GM12892 (cell line): ENCODE measurements at places on chromosomes 3 and 15.

GRCh38 chr3:177491296-177492032, 294.2 kb upstream of the TBL1XR1 start:
- no peak for DNase-seq

DNA sequence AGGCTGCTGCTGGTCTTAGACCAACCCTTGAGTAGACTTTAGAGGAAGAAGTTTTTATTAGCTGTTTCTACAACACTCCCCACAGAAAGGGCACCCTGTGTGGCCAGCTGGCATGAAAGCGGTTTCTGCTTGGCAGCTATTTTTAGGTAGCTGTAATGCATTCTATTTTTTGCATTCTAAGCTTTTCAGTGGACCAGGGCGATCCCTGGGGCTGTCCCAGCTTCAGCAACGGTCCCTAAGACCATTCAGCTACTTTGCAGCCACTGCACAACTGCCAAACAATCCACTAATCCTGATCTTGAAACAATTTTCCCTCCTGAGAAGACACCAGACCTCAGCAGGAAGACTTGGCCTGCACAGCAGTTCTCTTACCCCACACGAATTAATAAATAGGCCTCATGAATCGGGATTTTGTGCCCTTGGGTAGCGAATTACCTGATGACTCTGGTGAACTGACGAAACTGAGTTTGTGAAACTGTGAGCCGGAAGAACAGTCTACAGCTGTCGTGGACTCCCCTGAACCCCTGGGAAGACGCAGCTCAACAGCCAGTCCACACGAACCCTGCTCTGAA, 14.6 kb upstream of the TFRC start:
- no peak for DNase-seq

- no peak for DNase-seq
Observed at GRCh38 chr3:150077581-150078247, 107.0 kb upstream of the PFN2 start.

DNA sequence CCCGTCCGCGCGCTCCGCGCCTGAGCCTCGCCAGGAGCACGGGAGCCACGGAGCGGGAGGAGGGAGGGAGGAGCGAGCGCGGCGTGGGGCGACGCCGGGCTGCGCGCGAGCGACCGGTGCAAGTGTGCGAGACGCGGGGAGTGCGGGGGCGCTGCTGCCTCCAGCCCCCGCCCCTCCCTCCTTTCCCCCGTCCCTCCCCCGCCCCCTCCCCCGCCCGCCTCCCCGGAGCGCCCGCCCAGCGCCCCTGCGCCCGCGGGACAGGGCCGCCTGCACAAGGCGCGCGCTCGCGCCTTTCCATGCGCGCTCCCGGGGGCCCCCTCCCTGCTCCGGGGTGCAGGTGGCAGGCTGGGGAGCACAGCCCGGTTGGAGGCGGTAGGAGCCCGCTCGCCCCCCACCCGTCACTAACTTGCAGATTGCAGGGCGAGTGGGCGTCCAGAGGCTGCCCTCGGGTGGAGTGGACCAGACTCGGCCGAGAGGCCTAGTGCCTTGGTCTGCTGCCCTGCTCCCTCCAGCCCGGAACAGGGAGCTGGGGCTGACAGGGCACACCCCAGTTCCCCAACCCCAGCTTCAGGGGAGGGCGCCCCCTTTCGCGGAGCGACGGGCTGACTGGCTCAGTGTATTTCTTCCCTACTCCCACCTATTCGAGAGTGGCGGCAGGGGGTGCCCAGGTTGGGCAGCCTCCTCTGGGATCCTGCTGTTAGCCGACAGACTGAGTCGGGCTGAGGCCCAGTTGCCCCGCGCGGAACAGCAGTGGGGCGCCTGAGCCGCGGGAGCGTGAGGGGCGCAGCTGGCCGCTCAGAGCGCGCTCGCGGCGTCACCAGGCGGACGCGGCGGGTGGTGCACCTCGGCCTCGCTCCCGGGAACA, at the start of gene WNT7A:
Gene WNT7A (minus strand): TSS at position 126 of the 865 bp plus-strand sequence. CDS start 255 bp downstream, outside the sequence.
- DNase-seq, result peak; percentile 45

DNA sequence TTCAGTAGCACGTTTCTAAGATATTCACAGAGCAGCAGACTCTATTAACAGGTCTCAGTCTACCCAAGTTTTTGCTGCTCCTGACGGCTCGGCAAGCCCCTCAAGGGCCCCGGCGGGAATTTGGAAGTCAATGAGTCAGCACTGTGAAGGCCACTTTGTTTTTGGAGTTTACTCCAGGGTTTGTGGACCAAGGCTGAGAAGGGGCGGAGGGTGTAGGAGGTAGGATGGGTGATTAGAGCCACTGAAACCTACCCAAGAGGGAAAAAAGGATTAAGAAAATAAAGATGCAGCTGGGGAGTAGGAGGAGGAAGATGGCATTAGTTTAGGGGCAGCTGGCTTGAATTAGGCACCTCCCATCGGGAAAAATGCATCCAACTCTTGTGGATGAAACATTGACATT, 87.6 kb downstream of the BDH1 start:
- DNase-seq, result no peak

- DNase-seq, result no peak
Observed at GRCh38 chr3:99484871-99485270, 153.5 kb upstream of the COL8A1 start.

DNA sequence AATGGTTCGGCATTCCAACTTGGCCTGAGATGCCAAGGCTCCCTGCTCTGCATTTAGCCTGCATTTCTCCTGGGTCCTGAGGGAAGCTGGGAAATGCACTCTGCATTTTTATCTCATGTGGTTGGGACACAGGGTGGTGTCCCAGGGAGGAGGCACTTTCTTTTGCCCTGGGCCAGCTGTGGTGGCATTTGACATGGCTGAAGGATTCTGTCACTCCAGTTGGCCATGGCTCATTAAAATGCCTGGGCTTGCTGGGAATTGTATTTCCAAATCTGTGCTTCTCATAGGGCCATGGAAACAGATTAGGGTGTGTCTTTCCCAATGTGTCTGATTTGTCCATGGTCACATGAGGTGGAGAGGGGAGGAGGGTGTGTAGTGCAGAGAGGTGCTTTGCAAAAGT, 128.3 kb upstream of the RGMA start:
- no peak for DNase-seq

DNA sequence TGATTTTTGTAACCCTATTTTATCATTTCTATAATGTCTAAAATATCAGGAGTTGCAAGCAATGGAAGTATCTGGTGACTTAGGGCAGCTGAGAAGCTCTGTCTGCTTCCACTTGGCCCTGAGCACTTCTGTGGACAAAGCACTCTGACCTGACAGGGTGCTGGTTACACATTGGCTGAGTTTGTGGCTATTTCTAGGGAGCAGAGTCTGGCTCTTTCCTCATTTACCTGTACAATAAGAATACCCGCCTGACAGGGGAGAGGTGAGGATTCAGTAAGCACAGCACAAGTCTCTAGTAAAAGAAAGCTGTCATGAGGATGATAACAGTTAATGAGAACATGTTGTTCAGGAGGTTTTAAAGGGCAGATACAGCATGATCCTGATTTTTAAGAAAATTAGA, 33.3 kb upstream of the SPESP1 start:
- no peak for DNase-seq

- no peak for DNase-seq
Observed at GRCh38 chr15:67150023-67150860, 84.8 kb downstream of the SMAD3 start.

DNA sequence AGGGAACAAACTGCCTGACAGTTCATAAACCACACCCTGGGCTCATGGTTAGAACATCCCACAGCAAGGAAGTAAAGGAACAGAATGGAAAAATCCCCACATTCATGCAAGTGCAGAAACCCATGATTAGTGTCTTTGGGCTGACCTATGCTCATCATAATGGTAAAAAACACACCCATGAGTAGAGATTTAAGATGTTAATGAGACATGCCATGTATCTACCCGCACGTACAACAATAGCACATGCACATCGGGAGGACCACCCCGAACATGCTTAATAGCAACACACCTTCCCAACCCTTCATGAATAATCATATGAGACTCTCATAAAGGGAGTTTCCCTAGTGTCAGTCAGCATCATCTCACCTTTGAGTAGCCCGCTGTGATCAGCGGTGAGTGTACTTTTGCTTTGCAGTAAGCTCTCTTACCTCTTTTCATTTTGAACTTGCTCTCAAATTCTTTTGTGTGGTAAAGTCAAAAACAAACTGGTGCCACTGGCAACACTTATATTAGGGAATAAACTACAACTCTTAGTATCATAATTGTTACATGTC, 23.2 kb downstream of the ZBED2 start:
- no peak for DNase-seq

DNA sequence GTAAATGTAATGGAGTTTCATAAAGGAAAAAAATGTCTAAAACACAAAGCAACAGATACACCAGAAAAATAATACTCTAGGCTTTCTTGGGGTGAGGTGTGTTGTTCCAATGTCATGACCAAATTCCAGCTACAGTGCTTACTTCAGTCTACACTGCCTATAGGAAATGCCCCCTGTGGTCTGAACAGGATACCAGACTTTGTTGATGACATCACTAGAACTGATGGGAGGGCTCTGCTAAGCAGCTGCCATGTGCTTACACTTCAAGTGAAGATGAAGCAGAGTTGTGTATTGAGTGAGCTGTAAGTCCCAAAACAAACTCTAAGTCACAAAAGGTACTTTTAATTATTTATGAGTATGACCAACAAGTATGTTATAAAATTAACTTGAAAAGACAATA, 456.1 kb upstream of the IL12A start:
- no peak for DNase-seq

DNA sequence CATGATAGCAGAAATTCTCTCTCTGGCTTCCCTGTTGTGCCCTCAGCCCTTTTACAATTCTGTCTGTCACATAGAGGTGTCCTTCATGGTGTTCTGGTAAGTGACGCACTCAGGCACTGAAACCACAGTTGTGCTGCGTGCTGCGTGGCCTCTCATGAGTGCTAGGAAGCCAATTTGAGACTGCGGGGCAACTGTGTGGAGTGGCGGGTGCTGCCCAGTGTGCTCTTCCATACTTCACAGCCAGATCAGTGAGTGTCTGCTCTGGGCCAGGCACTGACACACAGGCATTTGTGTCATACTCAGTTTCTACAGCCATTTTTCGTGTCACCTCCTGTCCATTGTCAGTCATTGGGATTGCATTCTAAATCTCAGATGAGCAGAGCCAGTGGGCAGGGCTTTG, 133.1 kb upstream of the PLXNA1 start:
- DNase-seq, result no peak

GRCh38 chr3:24344784-24345439, 149.7 kb downstream of the THRB start:
- no peak for DNase-seq

DNA sequence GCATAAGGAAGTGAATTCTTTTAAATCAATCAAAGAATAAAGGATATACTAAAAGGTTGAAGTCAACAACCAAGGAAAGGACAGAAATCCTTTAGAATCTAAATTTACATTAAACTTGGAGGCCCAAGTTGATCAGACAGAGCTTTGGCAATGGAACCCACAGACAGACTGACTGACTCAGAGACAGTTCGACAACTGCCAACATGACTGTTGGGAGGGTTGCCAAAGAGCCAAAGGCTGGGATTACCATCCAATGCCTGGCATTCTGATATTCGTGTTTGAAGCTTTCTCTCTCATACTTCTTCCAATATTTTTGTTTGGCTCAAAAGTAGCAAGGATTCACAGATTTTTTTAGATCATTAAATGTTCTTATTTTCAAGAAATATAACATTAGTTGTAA, 406.1 kb downstream of the PLCL2 start:
- DNase-seq, result no peak

DNA sequence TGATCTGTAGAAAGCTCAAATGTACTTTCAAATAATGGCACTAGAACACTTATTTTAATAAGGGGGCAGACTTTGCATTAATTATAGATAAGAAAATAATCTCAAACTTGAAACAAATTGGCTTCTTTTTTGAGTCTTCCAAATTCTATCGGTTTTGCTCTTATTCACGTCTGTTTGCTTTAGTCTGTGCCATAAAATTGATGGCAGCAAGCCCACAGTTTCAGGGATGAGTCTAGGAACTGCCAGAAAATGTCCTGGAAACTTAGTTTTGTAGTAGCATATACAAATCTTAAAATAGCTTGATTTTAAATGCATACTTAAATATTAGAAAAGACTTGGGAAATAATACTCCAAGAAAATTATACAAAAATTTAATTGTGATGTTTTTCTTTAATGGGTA, 39.7 kb downstream of the BCHE start:
- no peak for DNase-seq

DNA sequence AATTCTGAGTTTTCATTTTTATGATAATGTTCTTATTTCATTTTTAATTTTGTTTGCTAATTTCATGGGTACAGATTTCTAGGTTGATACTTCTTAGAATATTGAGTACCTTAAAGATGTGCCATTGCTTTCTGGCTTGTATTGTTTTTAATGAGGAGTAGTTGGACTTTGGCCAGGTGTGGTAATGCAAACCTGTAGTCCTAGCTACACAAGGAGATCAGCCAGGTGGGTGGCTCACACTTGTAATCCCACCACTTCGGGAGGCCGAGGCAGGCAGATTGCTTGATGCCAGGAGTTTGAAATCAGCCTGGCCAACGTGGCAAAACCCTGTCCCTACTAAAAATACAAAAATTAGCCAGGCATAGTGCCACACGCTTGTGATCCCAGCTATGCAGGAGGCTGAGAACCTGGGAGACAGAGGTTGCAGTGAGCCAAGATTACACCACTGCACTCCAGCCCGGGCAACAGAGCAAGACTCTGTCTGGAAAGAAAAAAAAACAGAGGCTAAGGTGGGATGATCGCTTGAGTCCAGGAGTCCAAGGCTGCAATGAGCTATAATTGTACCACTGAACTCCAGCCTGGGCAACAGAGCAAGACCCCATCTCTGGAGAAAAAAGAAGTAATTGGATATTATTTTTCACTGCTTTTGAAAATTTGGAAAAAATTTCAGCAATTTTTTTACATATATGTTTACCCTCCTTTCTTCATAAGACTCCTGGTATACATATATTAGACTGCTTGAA, 198.0 kb downstream of the ALCAM start:
- no peak for DNase-seq

DNA sequence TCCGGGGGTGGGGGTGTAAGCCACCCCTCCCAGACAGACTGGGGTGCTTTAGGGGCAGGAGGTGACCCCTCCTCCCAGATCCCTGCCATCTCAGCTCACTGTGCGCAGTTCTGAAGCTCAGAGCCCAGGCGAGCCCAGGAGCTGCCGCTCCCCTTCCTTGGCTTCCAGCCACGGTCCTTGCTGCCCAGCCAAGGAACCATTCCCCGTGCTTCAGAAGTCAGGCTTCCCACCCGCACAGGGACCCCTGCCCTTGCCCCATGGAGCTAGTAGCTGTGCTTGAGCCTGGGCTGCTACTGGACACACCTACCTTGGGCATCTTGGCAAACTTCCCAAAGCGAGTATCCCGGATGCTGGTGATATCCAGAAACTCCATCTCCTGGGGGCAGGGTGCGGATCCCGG, 4.8 kb downstream of the PLCB2 start:
- no peak for DNase-seq
